Amniotic stem cell (primary cell): ENCODE measurements at places on chromosomes 3 and 15.

GRCh38 chr15:85340852-85341251, 39.6 kb upstream of the AKAP13 start:
- DNase-seq: no peak

DNA sequence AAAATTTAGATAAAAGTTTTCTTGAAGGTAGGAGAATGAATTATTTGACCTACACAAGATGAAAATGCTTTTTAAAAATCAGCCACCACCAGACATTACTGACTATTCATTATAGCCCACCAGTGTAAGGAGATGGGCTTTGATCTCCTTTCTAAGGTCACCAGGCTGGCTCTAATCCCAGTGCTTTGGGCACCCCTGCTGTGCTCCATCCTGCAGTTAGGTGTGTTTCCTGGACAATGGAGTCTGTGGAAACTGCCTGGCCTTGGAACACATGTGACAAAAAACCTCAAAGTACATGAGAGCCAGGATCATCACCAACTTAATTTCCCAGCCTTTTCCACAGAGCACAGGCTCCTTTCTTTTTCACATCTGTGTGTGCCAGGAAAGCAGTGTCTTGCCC, 260.9 kb downstream of the CHST2 start:
- no peak for DNase-seq

DNA sequence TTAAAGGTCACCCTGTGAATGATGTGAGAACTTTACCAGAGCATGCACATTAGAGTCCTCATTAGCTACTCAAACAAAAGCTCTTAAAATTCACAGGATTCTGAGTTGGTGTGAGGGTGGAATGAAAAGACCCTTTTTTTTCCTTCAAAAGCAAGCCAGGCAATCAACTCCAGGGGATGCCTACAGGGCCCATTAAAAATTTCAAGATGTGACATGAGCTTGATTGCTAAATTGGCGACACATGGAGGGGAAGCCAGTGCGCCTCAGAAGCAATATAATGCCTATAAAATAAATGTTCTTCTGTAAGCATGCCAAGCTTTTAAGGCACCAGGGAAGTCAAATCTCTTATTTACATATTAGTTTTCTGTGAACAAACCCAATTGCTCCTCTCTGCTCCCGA, 328.8 kb upstream of the SUCLG2 start:
- no peak for DNase-seq

DNA sequence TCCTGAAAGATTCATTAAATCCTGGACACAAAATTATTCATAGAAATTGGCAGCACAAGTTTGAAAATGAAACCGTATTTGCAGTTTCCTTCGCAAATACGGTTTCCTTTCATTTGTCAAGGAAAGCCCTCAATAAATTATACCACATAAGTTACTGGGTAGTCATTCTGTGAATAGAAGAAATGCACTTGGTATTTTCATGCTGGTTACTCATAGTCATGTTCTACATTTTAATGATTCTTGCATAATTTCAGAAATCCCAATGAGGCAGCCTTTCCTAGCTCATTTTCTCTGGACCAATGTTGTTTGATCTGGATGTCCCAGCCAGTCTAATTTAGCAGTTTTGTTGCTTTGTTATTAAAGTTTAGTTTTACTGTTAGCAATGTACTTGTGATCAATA, 43.2 kb downstream of the MINAR1 start:
- DNase-seq: no peak

DNA sequence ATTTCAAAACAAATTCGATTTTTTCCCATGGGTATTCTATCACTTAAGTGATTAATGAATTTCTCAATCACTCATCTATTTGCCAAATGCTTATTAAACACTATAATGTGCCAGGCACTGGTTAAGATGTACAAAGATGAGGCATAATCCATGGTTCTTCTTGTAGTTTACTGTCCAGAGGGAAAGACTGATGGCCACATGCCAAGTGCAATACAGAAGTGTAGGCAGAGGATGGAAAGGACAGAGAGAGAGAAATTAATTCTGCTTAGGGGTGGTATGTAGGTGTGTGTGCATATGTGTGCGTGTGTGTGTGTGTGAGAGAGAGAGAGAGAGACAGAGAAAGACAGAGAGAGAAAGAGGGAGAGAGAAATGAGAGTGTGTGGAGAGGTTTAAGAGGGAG, 120.8 kb upstream of the CCNL1 start:
- no peak for DNase-seq

- DNase-seq: no peak
Observed at GRCh38 chr15:45842151-45842550, 207.3 kb downstream of the SQOR start.

GRCh38 chr3:118805007-118805406, 229.6 kb downstream of the IGSF11 start:
- no peak for DNase-seq

GRCh38 chr3:48748754-48749153, 31.7 kb upstream of the IP6K2 start:
- DNase-seq: no peak

DNA sequence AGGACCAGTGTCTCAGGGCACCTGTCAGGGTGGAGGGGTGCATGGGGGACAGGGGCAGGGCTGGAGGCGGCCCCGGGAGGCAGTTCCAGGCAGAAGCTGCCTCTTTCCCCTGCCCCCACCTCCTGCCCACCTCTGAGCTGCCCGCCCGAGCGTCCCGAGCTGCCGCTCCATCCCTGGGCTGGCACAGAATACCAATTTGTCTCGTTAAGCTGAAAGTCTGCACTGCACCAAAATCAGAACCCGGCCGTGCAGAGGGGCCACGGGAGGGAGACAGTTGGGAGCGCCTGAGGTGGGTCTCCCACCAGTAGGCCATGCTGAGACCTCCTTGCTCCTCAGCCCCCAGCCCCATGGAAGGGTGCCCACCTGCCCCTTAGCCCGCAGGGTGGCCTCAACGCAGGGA, 1.3 kb upstream of the ATP2B2 start:
- DNase-seq: no peak

GRCh38 chr3:90221900-90222299, 1114.5 kb downstream of the EPHA3 start:
- DNase-seq: no peak

GRCh38 chr3:180624714-180625113, 22.8 kb downstream of the TTC14 start:
- no peak for DNase-seq

DNA sequence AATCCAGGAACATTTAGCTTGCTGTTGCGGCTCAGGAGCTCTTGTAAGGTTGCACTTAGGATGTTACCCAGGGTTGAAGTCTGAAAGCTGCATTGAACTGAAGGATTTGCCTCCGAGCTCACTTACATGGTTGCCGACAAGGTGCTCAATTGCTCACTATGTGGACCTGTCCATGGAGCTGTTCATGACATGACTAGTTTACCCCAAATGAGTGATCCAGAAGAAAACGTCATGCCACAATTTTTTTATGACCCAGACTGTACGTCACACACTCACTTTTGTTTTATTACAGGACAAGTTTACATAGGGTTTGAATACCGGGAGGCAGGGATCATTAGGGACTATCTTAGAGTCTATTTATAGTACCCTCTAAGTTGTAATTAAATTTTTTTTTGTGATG, 21.0 kb upstream of the CLDN11 start:
- no peak for DNase-seq

GRCh38 chr15:43776718-43777266, at the start of gene ELL3:
Gene ELL3, minus strand, starts transcription at chr15:43776966. Its CDS starts 65 bp downstream, at chr15:43776901.
- DNase-seq: peak; percentile 83

DNA sequence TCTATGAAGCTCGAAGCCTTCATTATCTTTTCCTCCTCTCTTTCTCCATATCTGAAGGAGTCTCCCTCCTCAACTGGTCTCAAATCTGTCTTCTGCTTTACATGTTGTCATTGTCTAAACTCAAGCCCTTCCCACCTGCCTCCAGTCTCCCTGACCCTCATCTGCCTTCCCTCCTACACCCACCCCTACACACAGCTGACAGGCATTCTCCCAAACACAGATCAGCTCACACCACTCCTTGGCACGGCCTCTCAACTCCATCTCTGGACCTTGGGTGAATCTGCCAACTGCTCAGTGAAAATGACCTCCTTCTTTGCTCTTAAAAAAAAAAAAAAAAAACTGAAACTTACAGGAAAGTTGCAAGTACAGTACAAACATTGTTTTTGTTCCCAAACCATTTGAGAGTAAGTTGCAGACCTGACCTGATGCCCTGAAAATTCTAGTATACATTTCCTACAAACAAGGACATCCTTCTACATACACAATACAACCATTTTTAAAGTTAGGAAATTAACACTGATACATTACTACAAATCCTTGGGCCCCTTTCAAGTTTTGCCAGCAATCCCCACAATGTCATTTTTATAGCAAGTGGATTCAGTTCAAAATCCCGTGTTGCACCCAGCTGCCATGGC, 49.4 kb upstream of the UBE2E1 start:
- no peak for DNase-seq

- no peak for DNase-seq
Observed at GRCh38 chr3:17092583-17092933, 207.8 kb downstream of the PLCL2 start.

GRCh38 chr3:53150247-53151085, 10.5 kb upstream of the PRKCD start:
- DNase-seq: no peak

GRCh38 chr15:25238716-25239470, 199.9 kb downstream of the UBE3A start:
- no peak for DNase-seq

GRCh38 chr3:137110392-137110996, 152.7 kb downstream of the IL20RB start:
- no peak for DNase-seq

- no peak for DNase-seq
Observed at GRCh38 chr3:183529717-183530116, 25.8 kb downstream of the KLHL6 start.

DNA sequence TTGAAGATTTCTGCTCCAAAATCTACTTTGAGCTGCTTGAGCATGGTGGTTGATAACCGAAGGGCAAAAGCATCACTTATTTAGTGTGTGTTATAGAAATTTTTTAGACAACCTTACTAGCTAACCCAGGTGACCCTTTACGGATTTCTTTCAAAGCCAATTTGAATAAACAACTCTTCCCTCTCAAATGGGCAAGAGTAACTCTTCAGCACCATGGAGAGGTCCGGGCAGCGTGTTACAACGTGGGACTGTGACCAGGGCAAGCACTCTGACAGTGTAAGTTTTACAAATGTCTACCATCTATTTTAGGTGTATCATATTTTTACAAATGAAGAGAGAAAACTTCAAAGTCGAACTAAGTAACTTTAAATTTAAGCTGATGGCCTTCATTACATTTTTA, 471.8 kb downstream of the MFSD1 start:
- peak; percentile 8 for DNase-seq

DNA sequence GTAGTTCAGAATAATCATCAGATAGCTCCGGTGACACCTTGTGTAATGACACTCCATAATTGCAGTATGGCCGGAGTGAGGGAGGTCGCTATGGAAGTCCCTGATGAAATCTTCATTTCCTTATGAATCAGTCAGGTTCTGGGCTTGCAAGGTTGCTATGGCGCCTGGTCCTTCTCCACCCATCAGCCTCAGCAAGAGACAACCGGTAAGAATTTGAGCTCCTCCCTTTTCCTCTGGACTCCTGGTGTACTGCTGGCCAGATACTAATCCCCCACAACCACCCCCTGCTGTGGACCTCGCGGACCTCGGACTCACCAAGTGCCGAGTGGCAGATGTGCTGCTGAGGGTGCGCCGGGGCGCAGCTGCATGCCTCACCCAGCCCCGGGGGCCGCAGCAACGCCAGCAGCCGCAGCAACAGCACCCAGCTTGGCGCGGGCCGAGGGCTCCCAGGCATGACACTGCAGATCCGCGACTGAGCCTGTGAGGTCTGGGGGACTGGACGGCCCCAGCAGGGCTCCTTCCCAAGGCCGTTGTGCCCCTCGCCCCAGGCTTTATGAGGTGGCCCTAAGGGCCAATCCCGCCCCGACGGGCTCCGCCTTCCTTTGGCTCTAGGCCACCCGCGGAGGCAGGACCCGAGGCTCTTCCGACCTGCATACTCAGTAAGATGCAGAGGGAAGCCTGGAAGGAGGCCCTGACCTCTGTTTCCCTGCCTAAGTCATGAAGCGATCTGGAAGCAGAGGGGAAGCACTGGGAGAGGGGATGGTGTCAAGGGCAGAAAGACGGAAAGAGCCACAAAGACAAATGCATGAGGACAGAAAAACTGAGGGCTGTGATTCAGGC, at the start of gene TIMP4:
TSS of gene TIMP4 (minus strand) at position 526 of the 840 bp plus-strand sequence. CDS start at position 454, 72 bp downstream.
- no peak for DNase-seq

GRCh38 chr3:111668888-111669488, 73.8 kb upstream of the ZBED2 start:
- peak; percentile 49 for DNase-seq
